ENCODE measurements at places on chromosomes 7 and 10. TPM values are rescaled to one million over a fixed set of nuclear protein-coding genes. Genes with fewer than 3 reads are reported as not detected.

Gene SPDYE8
- not detected for total RNA-seq

Gene PRPS1L1
- not detected for total RNA-seq

Gene AKR1C4
- not detected for total RNA-seq

Gene IKZF1
- not detected for total RNA-seq

Gene SLC13A1
- not detected for total RNA-seq

Gene LRIT1
- not detected for total RNA-seq

Gene PDE1C
- total RNA-seq: 0.43 TPM

Gene NPY4R2
- not detected for total RNA-seq

Gene GIMAP6
- total RNA-seq: 156 TPM

Gene AGR3
- not detected for total RNA-seq

Gene GSTO1
- total RNA-seq: 262 TPM

Gene DKK1
- total RNA-seq: 220 TPM

Gene TAS2R3
- total RNA-seq: 1.7 TPM

Gene COL28A1
- not detected for total RNA-seq

Gene C10orf120
- total RNA-seq: not detected

All from thoracic aorta endothelial cell (primary cell).